Iris pigment epithelial cell (primary cell): ENCODE measurements at places on chromosomes 6 and 20.

DNA sequence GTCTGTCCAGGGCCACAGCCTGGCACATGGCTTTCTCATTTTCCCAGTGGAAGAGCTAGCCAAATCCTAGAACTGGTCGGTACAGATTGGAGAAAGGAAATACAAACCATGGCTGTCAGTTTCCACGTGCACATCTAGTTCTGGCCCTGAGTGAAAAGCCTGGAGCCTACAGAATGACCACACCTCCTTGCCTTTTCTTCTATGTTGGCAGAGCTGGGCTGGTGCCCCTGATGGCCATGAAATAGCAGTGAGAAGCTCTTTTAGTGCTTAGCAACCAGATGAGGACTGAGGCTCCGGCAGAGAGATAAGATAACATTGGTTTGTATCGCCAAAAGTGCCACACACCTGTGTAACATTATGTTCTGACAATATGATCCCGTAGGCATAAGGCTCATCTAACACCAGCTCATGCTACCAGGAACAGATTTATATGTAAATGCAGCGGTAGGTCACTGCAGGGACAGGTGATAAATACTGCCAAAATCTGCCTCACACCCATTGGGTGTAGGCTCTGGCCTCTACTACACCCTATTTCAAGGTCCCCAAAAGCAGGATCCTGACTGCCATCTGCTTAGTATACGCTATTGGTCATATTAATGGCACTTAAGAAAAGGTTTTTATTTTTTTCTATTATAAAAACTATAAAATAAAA is 39.9 kb upstream of the TBC1D7 start:
- no peak for DNase-seq

- no peak for DNase-seq
Measured at GRCh38 chr6:34315780-34316179, 67.0 kb upstream of the SMIM29 start.

DNA sequence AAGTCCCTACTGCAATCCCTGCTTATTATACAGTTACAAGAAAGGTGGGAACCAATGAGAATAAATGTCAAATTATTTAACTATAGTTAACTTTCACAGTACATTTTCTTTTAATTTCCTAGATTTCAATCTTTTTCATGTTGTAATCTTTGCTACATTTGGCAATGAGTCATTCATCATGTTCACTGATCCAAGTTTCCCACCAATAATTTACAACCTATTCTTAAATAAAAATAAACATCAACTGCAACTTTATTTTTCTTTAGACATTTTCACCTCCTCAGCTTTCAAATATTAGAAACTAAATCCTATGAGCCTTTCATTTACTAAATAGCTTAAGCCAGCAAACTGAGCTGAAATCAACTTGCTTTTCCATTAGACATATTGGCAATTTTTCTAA is 541.3 kb upstream of the BTBD3 start:
- peak; percentile 69 for DNase-seq

- peak; percentile 0 for DNase-seq
Measured at GRCh38 chr6:120675886-120676285, 658.4 kb downstream of the TBC1D32 start.

- DNase-seq, result no peak
Measured at GRCh38 chr6:7298113-7298512, 14.9 kb downstream of the SSR1 start.

DNA sequence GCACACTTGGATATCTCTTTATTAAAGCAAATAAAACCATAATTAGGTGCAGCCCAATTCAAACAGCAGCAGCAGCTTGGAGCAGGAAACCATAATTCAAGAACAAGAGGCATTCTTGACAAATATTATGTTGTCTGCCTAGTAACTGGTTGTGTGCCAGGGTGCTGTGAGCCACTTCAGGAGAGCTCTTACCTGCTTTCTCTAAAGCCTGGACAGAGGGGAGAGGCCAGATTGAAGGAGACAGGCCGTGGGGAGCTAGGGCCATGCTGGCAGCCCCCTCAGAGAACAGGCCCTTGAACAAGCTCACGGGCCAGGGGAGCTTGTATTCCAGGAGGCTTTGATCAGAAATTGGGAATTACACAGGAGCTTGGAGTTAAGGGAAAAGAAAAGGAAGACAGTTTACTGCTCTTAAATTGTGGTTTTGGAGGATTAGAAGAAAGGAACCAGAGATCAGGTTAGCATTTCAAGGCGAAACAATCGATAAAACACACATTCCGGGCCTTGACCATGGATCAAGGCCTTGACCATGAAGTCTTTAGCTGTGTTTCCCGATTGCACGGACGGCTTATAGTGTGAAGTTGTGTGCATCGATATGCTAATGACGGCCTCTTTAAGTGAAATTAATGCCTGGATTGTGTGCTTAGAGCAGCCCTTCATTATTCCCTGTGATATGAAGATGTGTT is 69.8 kb upstream of the NKX2-2 start:
- no peak for DNase-seq

DNA sequence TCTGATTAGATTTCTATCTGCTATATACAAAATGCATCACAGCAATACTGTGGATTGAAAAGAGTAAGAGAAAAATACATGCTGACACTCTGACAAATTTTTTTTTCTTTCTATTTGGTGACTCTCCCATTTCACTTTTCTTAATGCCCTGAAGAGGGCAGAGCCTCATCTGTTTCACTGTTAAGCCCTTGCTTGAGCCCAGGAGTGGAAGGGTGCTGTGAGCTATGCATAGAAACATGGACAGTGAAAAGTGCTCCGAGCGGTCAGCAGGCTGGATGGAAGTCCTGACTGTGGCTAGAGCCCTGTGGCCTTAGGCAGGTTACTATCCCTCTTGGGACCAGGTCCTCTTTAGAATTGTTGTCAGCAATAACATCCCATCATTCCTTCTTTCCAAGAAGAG is 17.4 kb upstream of the CSE1L start:
- DNase-seq, result peak; percentile 45

DNA sequence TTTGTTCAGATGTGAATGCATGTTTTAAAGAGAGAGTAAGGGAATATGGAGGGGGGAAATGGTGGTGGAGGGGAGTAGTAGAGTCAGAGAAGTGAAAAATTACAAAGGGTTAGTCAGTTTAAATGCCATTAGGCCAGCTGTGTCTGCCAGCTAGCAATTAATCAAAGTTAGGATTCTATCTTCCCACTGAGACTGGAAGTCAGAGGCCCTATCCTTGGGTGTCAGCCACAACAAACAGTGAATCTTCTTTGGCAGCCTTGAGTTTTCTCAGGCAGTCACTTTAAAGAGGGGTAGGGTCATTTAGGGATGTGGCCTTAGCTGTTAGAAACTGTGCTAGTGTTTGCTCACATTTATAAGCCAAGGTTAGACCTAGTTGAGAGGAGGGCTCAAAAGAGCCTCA is 120.5 kb upstream of the BTBD3 start:
- no peak for DNase-seq

DNA sequence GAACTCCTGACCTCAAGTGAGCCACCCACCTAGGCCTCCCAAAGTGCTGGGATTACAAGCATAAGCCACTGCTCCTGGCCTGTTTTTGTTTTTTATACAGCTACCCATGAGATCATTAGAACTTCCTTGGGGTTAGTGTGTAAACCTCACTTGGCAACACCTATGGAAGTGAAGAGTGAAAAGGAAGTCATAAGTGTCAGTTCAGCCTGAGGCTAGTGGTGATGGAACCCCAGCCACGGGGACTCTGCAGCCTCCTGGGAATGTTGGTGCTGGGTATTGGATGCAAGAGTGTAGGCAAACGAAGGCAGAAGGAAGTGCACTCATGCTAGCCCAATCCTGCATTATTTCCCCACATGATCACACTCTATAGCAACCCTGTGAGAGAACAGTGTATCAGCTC is 33.6 kb upstream of the FUCA2 start:
- DNase-seq, result no peak

DNA sequence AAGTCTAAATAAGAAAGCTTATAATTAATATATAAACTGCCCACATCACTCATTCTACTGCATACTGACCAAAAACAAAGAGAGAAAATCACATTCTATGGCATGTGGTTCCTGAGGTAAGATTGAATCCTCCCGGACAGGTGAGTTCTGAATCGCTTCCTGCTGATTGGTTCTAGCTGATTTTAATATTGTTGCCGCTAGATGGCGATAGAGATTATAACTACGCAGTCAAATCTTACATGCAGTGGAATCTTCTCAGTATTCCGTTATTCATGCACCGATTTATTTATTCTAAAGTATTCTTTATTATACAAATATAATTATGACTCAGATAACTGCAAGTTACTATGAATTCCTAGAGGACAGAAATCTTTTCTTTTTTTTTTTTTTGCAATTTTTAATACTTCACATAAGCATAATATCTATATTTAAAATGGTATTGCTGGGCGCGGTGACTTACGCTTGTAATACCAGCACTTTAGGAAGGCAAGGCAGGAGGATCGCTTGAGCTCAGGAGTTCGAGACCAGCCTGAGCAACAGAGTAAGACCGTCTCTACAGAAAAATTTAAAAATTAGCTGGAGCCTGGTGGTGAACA is 24.2 kb upstream of the TMX4 start:
- DNase-seq, result peak; percentile 51

DNA sequence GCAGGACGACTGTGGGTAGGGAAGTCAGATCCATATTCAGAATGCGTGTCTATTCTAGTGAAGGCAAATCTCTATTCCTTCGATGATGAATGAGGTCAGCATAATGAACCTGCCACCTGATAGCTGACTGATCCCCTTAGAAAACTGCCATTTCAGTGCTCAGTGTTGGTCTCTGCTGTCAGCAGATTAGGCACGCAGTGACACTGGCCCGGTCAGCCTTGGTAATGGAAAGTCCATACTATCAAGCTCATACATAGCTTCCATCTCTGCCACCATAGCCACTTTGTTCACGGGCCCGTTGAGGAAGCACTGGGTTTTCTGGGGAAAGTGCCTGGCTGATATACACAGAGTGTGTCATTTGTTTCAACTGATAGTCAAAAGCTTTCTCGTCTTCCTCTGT is 54.0 kb downstream of the C6orf52 start:
- DNase-seq, result no peak

DNA sequence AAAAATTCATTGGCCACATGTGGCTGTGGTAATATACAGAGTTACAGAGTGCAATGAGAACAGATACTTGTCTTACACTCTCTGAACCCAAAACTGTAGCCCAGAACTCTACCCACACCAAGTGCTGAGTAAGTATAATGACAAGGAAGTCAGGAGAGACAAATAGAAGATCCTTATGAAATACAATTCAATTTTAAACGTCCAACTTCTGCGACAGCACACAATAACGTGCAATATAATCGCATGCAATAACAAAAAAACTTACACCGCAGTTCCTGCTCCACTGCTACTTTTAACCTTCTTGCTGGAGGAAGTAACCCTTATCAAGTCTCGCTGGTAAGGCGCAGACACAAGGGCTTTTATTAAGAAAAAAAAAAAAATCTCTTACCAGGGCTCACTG is 881 bp downstream of the SFT2D1 start:
- DNase-seq, result no peak

DNA sequence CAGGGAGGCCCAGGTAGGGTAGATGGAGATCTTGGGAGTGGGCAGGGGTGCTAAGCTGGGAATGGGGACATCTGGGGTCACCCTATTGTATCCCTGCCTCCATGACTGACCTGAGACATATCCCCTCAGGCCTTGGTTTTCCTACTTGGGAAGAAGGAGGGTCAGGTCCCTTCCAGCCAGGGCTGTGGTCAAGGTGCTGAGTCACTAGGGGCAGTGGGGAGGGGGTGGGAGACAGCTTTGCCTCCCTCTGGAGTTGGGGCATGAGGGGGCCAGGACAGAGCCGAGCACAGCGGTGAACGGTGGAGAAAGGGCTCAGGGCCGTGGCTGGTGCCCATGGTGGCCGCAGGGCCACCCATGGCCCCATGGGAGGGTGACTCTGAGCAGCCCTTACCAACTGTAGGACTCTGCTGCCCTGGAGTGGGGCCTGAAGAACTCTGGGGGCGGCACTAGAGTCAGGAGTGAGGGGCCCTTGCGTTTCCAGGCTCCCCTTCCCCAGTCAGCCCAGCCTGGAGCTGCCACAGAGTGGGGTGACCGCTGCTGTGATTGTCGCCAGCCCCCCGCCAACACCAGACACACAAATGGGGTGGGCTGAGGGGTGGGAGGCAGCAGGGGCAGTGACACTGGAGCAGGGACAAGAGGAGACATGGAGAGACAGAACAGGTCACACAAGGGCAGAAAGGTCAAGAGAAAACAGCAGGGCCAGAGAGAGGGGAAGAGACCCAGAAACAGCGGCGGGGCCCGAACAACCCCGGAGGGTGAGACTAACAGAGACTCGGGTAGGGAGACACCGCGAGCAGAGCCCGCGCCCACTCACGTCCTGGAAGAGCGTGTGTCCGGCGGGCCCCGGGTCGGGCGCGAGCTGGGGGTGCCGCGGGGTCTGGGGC is 576 bp downstream of the NECAB3 start:
- DNase-seq, result no peak

DNA sequence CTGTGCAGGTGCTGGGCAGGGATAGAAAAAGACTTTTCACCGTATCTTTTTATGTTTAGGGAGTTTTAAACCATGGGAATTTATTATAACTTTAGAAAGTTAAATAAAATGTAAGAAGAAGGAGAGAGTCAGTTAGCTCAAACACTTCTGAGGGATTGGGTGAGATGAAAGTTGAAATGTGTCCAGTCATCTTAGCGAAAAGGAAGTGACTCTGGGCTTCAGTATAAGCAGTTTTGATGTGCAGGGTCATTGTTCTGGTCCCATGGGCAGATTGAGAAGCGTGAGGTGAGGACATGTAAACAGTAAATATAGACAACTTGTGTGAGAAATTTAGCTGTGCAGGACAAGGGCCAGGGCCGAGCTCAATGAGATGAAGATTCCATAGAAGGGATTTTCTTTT is 66.9 kb downstream of the TOX2 start:
- DNase-seq, result peak; percentile 12

DNA sequence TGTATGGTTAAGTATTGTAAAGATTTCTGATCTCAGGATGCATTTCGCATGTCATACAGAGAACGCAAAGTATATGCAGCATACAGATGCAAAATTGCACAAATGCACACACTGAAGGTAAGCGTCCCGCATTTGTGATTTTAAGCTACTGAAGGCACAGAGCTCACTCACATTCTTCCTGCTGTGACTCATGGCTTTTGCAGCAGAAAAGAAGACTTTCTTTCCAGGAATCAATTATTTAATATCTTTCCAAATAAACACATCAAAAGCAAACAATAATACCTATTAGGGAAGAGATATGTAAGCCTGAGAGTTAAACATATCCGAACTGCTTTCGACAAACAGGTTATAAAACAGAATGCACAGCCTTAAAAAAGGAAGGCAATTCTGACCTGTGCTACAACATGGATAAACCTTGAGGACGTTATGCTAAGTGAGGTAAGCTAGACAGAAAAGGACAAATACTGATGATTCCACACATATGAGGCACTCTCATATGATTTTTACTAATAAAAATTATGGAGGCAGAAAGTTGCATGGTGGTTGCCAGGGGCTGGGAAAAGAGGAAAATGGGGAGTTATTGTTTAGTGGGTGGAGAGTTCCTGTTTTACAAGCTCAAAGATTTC is 109.0 kb downstream of the TFAP2A start:
- DNase-seq, result peak; percentile 36

DNA sequence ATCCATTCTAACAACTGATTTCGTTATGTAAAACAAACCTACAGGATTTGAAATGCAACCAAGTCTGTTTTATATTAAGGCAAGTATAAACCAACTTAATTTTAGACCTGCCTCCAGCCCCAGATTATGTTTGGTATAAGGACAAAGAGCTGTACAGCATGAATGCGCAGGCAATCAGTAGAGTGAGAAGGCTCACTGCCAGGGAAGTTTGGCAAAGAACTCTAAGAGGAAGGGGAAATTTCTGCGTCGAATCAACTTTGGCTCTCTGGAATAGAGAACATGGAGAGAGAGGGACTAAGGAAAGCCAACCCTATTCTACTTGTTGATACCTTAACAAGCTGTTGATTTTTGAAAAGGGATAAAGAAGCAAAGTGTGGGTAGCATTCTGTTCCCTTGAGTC is 96.9 kb upstream of the FOXO3 start:
- peak; percentile 8 for DNase-seq

- DNase-seq, result peak; percentile 14
Measured at GRCh38 chr20:38034108-38034649, 633 bp downstream of the RPRD1B start.
